ENCODE measurements at places on chromosomes 12 and 14. TPM values are rescaled to one million over a fixed set of nuclear protein-coding genes. Genes with fewer than 3 reads are reported as not detected.

DNA sequence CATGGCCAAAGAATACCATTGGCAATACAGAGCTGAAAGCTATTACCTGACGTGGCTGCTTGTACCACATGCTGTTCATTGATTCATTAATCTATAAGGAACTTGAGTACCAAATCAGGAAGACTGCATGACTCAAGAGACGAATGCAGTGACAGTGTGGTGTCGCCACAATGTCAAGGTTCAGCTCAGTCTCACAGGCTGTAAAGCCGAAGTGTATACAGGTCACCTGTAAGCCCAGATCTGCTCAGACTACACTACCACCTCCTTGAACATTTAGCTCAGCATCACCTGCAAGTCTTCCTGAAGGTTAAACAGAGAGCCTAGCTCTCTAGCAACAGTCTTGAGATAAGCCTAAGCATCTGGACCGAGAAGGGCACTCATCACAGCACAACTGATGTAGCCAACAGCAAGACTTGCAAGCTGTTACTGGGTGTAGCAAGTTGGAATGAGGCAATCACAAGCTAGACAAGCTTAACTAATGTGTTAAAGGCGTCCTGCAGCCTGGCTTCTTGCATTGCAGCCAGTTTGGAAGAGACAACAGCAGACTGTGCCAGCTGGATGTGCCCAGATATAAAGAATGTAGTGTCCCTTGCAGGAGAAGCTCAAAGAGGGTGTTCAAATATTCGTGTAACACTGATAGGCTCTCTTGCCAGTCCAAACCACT, 21.0 kb downstream of the TMTC1 start:
- DNase-seq, result no peak

- no peak for DNase-seq
Observed at GRCh38 chr14:102746634-102747438, 30.4 kb upstream of the TRAF3 start.

DNA sequence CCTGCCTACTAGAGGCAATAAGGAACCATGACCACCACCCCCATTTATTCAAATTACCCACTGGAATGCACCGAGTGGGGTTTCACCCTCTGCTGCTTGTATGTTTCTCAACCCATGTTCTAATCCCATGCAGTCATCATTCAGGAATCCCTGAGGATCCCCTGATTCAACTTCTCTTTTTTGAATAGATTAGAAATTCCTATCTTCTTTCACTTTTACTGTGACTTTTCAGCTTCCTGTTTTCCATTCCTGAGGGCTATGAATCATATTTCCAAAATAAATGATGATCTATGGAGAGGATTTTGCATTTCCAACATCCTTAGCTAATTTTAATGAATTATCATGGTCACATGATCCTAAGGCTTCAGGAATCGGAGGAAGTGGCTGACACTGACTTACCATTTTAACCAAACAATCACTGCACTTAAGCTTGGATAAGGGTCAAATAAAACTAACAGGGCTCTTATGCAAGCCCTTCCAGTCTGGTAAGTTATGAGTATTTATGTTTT, 19.4 kb upstream of the P2RX4 start:
- DNase-seq, result no peak

GRCh38 chr12:3178671-3179313, 101.6 kb downstream of the TSPAN9 start:
- no peak for DNase-seq

GRCh38 chr12:87140262-87140661, 884.1 kb upstream of the MGAT4C start:
- no peak for DNase-seq

DNA sequence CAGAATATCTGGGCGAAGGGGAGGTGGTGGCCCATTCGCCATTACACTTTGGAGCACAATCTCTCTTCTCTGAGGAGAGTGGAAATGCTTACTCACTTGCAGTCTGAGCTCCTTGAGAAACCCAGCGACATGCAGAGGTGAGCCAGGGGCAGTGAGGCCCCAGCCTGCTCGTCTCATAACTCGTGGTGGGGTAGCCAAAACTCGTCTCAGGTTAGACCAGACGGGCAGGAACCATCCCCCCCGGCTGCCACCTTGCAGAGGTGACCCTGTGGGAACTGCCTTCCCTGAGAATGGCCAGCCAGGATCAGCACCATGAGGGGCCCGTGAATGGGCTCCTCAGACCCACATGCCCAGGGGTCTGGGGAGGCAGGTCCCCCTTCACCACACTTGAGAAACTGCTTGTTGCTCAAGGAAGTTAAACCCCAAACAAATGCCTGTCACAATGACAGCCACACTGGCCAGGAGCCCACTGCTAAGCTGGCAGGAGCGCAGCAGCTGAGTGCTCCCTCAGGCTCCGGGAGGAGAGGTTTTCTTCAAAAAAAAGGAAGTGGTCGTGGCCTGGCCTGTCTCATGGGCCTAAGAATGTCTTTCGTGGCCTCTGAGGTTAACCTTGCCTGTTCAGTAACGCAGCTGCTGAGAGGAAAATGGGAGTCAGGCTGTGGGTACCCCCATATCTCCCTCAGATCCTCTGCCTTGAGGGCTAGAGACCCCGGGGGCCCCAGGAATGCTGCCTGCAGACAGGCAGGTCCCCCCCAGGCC, 9.2 kb upstream of the ALDH2 start:
- peak; percentile 20 for DNase-seq

GRCh38 chr12:119343130-119343529, 8.6 kb downstream of the CCDC60 start:
- no peak for DNase-seq

DNA sequence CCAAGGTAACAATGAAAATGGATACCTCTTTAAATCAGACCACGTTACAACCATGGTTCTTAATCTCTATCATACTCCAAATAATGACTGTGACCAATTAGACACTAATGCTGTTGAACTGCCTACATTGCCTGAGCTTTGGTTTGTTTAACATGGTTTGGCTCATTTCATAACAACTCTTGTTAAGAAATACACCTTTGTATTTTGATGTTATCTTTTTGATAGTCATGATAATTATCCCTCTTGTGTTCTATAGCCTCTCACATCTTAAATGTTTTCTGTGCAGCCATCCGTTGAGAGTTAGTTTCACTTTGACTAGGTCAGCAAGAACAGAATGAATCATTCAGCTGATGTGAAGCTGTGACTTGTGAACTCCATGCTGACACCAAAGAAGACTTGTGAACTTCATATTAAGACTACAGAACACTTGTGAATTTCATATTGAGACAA, 75.5 kb upstream of the RERGL start:
- DNase-seq, result peak; percentile 14

DNA sequence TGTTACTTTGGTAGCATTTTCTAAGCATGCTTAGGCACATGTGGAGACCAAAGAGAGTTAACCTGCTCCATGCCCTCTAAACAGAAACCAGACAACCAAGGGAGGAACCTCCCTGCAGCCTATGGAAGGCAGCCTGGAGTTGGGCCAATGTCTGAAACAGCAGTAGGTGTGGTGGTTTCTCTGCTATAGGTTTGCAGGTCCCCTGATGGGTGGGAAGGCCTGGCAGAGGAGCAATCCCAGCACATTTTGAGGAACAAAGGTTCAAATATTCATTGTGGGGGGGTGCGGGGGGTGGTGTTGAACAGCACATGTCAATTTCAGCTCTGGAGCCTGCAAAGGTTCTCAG, 65.4 kb downstream of the DACT1 start:
- DNase-seq, result no peak

GRCh38 chr12:124501112-124501561, 66.3 kb downstream of the NCOR2 start:
- no peak for DNase-seq

DNA sequence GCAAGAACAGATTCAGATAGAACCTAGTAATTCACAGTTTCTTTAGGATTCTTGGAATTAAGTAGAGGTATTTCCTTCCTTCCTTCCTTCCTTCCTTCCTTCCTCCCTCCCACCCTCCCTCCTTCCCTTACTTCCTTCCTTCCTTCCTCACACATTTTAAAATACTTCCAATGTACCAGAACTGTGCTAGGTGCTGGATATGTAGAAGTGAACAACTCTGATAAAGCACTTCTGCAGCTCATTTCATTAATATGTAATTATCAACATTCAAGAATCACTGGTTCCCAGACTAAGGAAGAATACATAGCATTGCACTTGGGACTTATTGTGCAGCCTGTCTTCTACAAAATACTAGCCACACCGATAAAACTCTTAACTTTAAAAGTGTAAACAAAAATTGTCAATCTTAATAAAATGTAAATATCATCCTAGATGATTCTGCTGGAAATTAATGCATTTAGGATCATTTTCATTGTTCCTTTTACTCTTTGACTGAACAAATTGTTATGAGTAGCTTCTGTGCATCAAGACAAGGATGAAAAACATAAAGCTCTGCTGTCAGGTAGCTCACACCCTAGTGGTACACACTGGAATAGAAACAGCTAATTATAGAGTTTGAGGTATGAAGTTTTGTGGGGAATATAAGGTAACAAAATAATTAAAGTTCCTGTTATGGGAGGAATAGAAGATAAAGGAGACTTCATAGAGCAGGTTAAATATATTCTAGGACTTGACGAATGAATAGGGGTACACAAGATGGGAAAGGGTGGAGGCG, 99.9 kb upstream of the MYF6 start:
- DNase-seq, result no peak

The GPR162 gene
- 0.72 TPM for total RNA-seq

The MBIP gene
- total RNA-seq, result 35.2 TPM

The MYO1H gene
- total RNA-seq, result not detected

The CAND1 gene
- 141 TPM for total RNA-seq

The SCFD1 gene
- 63.8 TPM for total RNA-seq
